ENCODE measurements at places on chromosomes 4 and X. TPM values are rescaled to one million over a fixed set of nuclear protein-coding genes. Genes with fewer than 3 reads are reported as not detected.

Gene TCEAL3
- 11.7 TPM for total RNA-seq

DNA sequence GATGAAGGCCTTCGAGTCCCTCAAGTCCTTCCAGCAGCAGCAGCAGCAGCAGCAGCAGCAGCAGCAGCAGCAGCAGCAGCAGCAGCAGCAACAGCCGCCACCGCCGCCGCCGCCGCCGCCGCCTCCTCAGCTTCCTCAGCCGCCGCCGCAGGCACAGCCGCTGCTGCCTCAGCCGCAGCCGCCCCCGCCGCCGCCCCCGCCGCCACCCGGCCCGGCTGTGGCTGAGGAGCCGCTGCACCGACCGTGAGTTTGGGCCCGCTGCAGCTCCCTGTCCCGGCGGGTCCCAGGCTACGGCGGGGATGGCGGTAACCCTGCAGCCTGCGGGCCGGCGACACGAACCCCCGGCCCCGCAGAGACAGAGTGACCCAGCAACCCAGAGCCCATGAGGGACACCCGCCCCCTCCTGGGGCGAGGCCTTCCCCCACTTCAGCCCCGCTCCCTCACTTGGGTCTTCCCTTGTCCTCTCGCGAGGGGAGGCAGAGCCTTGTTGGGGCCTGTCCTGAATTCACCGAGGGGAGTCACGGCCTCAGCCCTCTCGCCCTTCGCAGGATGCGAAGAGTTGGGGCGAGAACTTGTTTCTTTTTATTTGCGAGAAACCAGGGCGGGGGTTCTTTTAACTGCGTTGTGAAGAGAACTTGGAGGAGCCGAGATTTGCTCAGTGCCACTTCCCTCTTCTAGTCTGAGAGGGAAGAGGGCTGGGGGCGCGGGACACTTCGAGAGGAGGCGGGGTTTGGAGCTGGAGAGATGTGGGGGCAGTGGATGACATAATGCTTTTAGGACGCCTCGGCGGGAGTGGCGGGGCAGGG is 568 bp downstream of the HTT start:
- peak; percentile 53 for DNase-seq

Gene GC
- not detected for total RNA-seq

Gene DRD5
- total RNA-seq: not detected

Gene FGG
- total RNA-seq: not detected

- no peak for DNase-seq
Measured at GRCh38 chrX:42109428-42109827, 186.1 kb upstream of the CASK start.

Gene GPRIN3
- total RNA-seq: 0.02 TPM

DNA sequence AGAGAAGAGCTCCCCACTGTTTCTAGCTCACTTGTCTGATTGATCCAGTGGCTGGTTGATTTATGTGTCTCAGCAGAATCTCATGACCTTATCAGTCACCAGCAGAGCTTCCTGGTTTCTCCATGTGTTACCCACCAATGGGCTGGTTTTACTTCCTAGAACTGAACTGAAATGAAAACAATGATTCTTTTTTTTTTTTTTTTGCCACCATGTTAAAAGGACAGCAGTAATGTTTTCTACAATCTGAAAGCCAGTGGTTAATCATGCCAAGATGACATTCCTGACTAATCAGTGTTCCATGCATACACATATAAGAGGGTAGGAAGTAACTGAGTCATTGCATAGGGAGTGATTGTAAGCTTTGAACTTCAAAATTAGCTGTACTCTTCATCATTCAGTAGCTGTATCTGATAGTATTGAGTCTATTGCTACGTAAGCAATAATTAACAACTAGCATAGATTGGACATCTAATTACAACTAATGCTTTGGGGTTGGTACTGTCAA is 67.7 kb downstream of the SLC4A4 start:
- DNase-seq: no peak

GRCh38 chr4:82561786-82562563 is at the start of gene TMEM150C:
TMEM150C (minus strand) TSS chr4:82561988; CDS start chr4:82504657, 57,331 bp downstream.
- DNase-seq: no peak

DNA sequence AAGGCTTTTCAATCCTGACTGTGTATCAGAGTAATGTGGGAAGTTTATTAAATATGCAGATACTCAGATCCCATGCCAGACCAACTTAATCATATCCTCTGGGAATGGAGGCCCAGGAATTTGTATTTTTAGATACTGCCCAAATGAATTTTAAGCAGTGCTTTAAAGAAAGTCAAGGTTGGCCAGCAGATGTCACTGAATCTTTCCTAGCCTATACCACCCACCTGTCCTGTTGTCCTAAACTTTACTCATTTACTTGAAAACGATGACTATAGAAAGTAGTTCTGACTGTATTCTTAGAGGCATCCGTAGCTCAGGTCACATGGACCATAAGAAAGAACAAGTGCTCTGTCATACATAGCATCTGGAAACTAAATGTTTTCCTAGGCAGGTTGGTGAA is 79.9 kb downstream of the AMOT start:
- no peak for DNase-seq

DNA sequence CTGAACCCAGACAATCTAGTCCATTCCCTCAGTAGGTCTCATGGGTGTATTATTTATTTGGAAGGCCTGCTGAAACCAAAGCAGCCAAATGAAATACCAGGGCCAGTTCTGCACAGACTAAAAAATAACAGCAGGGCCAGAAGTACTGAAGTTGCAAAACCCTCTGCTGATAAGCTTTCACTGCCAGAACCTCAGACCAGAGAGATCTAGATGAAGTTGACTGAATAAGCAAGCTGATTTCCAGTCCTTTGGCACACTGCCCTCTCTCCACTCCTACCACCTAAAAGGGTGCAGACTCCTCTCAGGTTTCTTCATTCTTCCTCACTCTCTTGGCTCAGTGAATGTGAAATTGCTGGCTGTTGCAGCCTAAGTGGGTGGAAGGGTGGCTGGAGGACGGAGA is 276.7 kb upstream of the KLF3 start:
- DNase-seq: no peak

Gene SLC10A7
- total RNA-seq: 4.8 TPM

DNA sequence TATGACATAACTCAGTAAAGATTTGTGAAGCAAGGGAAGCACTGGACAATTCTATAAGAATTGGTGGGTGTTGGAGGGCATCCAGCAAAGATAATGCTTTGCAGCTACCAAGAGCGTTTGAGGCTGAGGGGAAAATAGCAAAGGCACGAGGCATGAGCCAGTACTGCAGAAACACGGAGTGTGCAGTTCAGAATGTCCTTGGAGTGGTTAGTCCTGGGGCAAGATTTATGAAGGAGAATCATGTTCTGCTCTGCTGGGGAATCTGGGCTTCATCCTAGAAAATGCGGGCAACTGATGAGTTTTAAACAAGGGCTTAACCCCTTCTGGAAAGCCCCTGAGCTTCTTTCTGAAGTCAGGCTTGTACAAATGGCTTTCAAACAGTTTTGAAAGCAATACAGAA is 452.5 kb downstream of the IL15 start:
- no peak for DNase-seq

DNA sequence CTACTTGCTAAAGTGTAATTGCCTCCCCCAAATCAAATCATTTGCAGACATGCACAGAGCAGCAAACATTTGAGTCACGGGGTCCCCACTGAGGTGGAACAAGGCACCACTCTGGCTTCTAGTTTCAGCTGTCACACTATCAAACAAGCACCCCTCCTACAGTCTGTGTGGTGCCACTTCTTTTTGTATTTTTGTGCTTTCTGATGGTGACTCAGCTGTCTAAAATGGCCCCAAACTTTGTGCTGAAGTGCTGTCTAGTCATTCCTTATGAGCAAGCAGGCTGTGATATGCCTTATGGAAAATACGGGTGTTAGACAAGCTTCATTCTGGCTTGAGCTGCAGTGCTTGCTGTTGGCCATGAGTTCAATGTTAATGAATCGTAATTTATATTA is 15.4 kb downstream of the IGFBP7 start:
- no peak for DNase-seq

DNA sequence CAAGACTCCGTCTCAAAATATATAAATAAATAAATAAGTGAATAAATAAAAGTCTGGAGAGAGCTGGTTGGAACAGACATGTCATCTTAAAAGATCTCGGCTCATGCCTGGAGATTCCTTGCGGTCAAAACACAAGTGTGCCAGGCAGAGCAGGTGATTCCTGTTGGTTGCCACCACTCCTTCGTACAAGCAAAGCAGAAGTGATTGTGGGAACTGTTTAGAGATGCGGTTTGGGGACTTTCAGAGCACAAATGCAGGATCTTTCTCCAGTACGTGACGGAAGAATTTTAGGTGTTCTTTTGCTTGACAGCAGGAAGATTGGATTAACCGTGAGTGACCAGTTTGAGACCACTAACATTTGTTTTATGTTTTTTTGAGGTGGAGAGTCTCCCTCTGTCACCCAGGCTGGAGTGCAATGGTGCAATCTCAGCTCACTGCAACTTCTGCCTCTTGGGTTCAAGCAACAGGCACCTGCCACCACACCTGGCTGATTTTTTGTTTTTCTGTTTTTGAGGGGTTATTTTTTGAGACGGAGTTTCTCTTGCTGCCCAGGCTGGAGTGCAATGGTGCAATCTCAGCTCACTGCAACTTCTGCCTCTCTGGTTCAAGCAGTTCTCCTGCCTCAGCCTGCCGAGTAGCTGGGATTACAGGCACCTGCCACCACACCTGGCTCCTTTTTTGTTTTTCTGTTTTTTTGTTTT is 2.8 kb upstream of the CRLF2 start:
- no peak for DNase-seq

Gene SERTM2
- total RNA-seq: not detected

Gene CXCL11
- not detected for total RNA-seq

Gene XK
- 3.7 TPM for total RNA-seq

DNA sequence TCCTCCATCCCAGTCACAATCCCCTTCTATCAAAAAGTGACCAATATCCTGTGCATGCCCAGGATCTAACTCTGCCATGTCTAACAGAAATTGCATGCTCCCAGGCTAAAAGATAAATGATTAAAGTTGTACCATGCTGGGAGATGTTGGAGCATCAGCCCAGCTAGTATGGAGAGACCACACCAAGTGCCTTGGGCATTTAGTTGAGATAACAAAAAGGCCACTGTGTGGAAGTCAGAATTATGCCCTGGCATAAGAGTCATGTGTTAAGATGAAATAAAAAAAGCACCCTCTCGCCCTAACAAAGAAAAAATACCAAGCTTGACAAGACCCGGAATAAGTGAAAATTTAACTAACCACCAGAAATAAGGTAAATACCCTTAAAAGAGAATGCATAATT is 155.9 kb upstream of the CENPE start:
- no peak for DNase-seq

Gene PIR
- 197 TPM for total RNA-seq

- DNase-seq: peak; percentile 50
Measured at GRCh38 chr4:185811509-185812364, at the start of gene SORBS2. SORBS2 (minus strand) TSS chr4:185812194; CDS start chr4:185690571, 121,623 bp downstream.

GRCh38 chr4:141638230-141638629 is 1.8 kb downstream of the IL15 start:
- no peak for DNase-seq

- no peak for DNase-seq
Measured at GRCh38 chr4:36159208-36159607, 85.1 kb downstream of the ARAP2 start.

- no peak for DNase-seq
Measured at GRCh38 chr4:108240366-108240765, 71.6 kb upstream of the LEF1 start.

- peak; percentile 35 for DNase-seq
Measured at GRCh38 chr4:119841361-119841760, 212.8 kb upstream of the PDE5A start.

DNA sequence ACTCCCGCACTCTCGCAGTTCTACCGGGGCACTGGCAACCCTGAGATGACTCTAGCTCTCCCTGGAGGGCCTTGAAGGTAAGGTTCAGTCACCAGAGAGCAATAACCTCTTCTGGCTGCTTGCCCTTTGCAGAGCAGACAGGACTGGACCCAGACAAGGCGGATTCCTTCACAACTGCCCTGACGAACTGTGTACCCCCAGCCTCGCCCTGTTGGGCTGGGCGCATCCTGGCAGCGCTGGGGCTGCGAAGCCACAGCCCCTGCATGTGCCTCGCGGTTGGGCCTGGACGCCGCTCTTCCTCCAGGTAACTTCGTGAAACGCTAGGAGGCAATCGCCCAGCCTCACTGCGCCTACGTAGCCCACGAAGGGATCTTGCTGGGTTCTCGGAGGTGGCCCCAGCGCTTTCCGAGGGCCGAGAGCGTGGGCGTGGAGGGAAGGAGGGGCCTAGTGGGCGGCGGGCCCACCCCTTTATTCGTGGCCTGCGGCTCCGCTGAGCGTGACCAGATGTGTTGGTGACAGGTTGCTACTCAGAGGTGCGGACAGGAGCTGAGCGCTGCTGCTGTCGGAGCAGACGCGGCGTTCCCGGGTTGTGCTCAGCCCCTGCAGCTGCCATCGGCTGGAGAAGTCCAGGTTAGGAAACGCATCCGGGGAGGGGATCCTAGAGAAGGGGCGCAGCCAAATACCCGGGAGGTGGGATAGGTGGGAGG is 1.9 kb upstream of the MAMLD1 start:
- no peak for DNase-seq

All from PC-9 (cell line).